ENCODE measurements at places on chromosomes 2 and 18. TPM values are rescaled to one million over a fixed set of nuclear protein-coding genes. Genes with fewer than 3 reads are reported as not detected.

Gene DPP4
- 157 TPM for polyA plus RNA-seq

Gene DHRS9
- 0.69 TPM for polyA plus RNA-seq

DNA sequence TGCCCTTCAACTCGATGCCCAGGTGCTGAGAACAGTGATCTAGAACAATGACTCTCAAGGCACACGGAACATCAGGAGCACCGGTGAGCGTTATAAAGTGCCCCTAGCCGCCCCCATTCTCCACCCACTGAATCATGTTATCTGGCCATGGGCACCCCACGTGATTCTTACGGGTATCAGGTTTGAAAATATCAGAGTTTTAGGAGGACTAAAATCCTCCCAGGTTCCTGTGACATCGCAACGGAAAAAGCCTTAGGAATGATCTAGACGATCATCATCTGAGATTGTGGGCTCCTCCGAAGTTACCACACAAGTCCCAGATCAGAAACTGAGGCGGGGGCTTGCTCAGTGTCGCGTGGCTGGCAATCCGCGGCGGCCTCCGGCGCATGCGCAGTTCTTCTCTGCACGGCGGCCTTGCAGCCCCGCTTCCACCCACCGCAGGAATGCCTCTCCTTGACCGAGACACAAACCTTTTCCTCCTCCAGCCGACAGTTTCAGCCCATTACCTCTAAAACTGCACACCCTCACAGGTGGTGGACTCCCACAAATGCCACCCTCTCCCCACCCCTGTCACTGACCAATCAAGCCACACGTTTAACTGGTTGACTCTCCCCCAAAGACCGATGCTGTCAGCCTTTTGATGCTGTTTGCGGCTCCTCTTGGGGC lies 5.8 kb upstream of the MRPL33 start:
- DNase-seq: peak; percentile 79

DNA sequence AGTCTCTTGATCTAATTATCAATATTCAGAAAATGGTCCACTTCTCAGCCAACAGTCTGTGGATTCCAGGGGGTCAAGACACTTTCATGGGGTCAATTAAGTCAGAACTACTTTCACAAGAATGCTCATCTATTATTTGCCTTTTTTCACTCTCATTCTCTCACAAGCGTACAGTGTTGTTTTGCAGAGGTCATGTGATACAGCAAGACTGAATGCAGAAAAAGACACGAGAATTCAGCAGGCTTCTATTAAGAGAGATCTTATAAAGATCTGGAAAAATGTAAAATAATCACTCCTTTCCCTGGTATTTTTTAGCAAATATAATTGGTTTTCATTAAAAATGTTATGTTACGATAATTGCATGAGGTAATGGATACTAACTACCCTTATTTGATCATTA lies 8.7 kb downstream of the RPRD1A start:
- DNase-seq: no peak

DNA sequence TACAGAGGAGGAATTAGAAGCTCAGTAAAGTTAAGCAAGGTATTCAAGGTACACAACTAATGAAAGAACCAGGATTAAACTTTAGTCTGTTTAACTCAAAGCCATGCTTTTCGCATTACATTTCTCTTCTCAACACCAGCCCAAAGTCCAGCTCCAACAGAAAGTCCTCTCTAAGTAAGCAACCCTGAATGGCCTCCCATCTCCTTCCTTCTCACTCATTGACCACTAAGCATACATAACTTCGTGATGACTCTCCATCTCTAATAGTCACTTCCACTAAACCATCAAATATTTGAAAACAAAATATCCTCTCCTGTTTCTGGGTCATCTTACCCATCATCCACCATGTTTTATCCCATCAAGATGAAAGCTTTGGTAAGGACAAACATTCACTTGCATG lies 219.8 kb downstream of the RAD51AP2 start:
- DNase-seq: no peak

DNA sequence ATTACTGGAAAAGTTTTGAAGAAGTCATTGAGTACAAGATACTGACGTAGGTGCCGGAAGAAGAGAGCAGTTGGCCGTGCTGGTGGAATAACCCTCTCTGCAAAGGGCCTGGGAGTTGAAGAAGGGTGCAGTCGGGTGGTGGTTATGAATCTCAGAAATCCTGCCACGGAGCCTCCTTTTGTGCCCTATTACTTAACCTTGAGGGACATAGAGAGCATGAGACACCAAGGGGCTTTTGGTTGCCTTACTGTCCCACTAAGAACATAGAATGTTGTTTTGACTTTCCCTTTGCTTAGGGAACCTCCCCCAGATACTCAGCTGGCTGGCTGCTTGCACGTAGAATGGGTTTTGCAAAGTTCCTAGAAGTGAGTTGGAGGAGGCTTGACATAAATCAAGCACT lies 1.3 kb upstream of the CD28 start:
- no peak for DNase-seq

DNA sequence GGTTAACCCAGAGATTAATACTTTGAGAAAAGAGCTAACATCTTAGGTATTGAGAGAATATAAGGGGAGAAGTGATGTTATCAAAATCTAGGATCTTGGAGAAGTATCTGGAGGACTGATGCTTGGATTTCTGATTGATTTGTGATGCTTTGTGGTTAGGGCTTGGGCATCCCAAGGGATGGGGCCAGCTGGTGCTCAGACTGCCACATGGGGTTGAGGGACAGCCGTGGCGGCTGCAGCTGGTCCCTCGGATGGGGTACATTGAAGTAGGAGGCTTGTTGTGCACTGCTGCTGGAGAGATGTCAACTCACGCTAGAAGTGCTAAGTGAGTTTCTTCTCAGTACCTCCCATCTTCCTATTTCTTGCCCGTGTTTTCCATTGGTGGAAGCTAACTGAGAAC lies 22.4 kb downstream of the HRH4 start:
- no peak for DNase-seq

DNA sequence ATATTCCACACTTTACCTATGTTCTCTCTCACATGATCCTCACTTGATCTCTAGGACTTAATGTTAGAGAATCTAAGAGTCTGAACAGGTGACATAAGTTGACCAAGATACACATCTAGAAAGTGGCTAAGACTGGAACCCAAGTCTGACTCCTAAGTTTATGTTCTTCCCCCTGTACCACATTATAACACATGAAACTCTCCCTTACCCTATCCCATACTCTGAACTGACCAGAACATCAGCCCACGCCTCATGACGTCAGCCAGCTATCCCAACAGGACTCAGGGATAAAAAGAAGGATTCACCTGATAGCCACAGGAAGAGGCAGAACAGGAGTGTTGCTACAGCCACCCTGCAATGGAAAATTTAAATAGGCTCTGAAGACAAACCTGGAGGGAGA lies 392.2 kb downstream of the ZEB2 start:
- DNase-seq: no peak

- no peak for DNase-seq
Observed at GRCh38 chr2:158189526-158189925, 87.8 kb downstream of the UPP2 start.

GRCh38 chr2:19914266-19914975 lies 12.6 kb upstream of the TTC32 start:
- no peak for DNase-seq
